ENCODE measurements at places on chromosomes 6 and 20. TPM values are rescaled to one million over a fixed set of nuclear protein-coding genes. Genes with fewer than 3 reads are reported as not detected.

DNA sequence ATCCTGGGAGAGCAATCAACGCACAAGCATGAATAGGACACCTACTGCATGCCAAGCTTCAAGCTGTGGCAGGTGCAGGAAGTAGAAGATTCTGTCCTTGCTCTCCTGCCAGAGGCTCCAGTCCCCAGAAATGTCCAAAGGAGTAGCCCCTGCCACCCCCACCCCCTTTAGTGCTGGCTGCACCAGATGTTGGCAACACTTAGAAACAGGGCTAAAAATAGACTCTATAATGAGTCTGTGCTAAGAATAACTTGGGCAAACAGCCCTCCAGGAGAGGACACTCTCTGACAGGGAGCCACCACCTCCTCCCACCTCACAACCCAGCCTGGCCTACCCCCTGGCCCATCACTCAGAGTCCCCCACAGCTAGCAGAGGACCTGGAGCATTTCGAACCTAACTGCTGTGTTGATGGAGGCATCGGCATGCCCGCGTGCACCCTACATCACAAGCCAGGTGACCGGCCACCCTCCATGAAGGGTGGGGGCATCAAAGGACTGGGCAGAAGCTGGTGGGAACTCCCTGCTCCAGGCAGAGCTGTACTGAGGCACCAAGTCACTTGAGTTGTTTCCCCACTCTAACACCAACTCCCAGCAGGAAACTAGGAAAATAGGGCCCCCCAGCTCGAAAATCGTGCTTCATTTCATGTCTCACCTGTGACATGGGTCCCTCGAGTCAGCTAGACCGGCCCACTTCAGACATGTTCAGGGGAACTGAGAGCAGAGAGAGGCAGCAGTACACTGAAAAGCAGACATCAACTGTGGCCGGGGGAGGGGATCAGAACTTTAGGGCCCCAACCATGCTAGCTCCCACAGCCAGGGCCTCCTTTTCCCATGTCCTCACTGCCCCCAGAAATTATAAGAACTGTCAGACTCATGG is 18.7 kb downstream of the TFEB start:
- DNase-seq: no peak

DNA sequence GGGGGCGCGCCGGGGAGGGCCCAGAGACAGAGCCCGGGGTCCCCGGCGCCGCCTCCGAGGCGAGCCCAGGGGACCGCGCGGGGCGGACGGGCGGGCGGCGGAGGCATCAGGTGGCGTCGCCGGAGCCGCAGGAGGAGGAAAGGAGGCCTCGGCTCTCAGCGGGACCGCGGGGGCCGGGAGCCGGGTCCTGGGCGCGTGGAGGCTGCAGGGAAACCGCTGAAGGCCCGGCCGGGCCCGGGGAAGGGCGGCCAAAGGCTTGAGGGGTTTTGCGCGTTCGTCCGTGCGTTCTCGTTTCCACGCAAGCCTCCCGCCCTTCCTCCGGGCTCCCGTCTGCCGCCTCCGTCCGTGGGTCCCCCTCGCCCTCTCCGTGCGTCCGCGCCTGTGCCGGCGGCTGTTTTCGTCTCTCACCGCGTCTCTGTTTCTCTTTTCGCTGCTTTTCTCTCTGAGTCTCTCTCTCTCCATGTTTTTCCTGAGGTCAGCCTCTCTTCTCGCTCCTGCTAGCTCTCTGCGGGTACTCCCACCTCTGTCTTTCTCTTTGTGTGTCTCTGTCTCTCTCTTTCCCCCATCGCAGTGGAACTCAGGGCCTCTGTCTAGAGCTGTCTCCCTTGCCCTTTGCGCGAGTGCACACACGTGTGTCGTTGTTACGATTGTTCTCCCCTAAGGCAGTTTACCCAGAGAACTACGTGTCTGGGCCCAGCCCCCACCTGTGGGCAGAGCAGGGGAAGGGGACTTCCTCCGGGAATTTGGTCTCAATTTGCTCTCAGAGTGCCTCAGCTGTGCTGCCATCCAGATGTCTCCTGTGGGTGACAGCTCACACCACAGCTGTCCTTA is 2.1 kb downstream of the IRF4 start:
- DNase-seq: no peak

- no peak for DNase-seq
These were observed 237.2 kb downstream of the TFAP2A start for GRCh38 chr6:10177704-10178103.

- DNase-seq: no peak
These were observed 51.3 kb downstream of the DAAM2 start for GRCh38 chr6:39843305-39844020.

The TCF21 gene
- polyA plus RNA-seq: 39.2 TPM

The TRIM15 gene
- polyA plus RNA-seq: not detected

GRCh38 chr20:51972056-51972455 is 169.7 kb upstream of the SALL4 start:
- no peak for DNase-seq

GRCh38 chr20:1897541-1897940 is 2.3 kb downstream of the SIRPA start:
- DNase-seq: no peak

The RNF8 gene
- 25.4 TPM for polyA plus RNA-seq

- DNase-seq: no peak
These were observed 852 bp downstream of the GMNN start for GRCh38 chr6:24775520-24776058.

DNA sequence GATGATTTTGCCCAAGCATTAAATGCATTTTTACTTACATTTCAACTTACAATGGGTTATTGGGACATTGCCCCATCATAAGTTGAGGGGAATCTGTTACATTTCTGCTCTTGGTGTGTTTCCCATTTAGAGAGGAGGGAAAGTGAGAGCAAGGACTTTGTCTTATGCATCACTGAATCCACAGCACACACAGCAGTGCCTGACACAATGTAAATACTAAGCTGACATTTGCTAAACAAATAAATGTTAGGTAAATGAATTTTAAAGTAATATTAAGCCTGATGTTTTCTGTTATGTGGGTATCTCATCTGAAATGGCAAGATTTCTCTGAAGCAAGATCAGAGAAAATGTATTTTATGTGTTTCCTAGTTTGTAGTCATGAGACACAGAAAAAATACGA is 143.6 kb upstream of the STXBP5 start:
- DNase-seq: no peak

- no peak for DNase-seq
These were observed 174.7 kb upstream of the ZNF217 start for GRCh38 chr20:53768329-53768728.

The ZNF512B gene
- 25.9 TPM for polyA plus RNA-seq

The PHACTR3 gene
- polyA plus RNA-seq: 11.7 TPM

- DNase-seq: no peak
These were observed 38.8 kb upstream of the PKHD1 start for GRCh38 chr6:52126231-52126630.

DNA sequence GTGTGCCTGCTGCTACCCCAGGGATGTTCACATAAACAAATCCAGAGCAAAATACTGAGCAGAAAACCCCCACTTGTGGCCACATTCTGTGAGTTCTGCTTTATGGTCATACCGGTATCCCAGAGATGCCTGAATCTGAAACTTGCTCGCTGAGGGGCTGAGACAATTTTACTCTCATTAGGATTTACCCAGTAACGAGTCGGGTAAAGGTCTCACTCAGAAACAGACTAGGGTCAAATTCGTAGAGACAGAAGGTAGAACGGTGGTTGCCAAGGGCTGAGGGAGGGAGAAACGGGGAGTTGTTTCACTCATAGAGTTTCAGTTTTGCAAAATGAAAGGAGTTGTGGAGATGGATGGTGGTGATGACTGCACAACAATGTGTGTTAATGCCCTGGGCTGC is 45.4 kb upstream of the NKX2-2 start:
- DNase-seq: no peak

DNA sequence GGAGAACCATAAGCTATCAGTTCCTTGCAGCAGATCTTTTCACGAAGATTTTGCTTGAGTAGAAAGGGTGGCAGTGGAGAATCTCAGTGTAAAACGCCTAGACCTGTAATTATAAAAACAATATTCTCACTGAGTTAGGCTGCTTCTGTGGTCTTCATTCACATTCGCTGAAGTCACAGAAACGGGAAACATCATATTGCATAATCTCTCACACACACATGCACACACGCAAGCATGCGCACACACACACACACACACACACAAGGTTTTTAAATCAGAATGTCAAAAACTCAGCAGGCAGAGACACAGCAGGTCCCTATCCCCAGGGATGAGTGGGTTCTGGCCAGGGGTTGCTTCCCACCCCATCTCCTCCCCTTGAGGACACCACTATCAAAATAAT is 175.5 kb downstream of the ATXN1 start:
- no peak for DNase-seq

DNA sequence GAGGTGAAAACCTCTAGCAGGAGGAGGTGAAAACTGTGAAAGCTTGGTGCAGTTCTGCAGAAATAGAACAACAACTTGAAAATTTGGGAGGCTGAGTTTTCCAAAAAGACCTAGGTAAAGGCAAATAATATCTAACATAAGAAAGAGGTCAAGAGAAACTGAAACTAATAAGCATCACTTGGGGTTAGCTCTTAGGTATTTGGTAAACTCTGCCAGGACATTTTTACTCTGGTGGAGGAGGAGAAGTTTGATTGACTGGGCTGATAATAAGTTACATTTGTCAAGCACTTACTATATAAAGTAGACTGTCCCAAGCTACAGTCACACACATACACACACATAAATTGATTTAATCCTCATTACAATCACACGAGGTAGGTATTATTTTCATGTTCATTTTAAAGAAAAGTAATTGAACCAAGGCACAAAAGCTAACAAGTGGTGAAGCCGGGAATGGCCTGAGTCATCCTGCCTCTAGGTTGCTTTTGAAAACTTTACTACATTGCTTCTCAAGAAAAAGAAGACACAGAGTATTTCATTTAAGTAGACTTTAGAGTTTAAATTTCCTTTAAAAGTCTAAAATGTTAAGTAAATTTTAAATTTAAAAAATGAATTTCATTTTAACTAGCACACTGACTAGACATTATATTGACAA is 275.5 kb downstream of the PTPRK start:
- DNase-seq: no peak

The DYNLRB1 gene
- polyA plus RNA-seq: 201 TPM

- peak; percentile 61 for DNase-seq
These were observed 93.3 kb upstream of the RNF24 start for GRCh38 chr20:4108495-4109306.

The SLC32A1 gene
- polyA plus RNA-seq: 1.3 TPM

GRCh38 chr6:22219925-22220324 is 76.9 kb downstream of the PRL start:
- no peak for DNase-seq

DNA sequence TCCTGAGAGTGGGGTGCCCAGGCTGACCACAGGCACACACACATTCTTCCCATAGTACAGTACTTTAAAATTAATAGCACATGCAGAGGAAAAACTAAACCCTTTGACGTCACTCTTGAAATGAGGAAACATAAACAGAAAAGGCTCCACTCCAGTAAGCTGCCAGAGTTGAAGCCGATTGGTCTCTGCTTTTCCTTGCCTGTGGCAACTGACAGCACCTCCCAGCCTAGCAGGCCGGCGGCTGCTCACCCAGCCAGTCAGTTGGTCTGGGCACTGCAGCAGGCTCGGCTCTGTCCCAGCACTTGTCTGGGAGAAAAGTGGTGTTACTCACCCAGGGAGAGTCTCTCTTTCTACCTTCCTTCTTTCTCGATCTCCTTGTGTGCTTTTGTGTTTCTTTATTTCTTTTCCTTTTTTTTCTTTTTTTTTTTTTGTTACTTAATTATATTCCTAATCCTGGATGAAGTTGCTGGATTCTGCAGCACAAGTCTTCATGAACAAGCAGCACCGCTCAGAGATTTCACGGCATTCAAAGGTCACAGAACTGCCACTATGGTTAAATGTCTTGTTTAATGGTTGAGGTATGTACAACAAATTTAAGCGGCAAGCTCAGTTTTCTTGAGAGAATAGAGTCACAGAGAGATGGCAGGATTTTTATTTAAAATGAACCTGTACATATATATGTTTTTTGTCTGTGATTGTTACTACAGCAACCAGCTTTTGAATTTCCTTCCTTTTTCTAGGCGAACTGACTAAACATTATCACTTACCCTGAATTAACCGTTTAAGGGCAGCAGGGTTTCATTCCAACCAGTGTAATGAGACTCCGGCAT is at the start of gene PDE7B:
Gene PDE7B (plus strand): TSS at position 260 of the 830 bp plus-strand sequence.
- peak; percentile 46 for DNase-seq

DNA sequence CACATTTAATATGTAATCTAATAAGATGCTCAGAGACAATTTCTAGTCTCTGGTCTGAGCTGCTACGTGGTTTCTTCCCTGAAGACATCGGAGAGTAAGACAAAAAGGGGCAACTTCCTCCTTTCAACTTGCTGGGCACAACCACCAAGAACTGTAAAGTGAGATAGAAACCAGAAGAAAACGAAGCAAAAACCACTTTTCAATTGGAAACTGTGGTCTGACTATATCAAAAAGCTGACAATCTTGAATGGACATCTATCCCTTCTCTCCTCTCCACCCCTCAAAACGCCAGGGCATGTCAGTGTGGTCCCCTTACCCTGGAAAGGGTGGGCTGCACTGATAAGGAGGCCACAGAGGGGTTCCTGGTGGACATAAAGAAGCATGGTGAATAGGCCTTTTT is 269.1 kb downstream of the CD83 start:
- DNase-seq: no peak

DNA sequence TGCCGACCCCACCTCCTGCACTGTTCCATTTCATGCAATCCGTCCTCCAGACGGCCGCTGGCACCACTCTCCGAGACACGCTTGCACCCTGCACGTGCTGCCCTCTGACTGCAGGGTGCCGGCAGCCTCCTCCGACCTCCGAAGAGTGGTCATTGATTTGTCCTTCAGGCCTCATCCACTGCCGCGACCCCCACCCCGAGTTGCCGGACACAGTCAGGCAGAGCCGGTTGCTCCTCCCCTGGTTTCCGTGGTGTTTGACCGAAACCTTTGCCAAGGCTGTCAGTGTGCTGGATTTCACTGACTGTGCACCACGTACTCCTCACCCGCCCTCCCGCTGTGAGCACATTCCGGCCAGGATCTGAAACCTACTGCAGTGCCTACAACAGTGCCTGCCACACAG is 156.4 kb upstream of the PDE10A start:
- no peak for DNase-seq

GRCh38 chr6:63941747-63942470 is 306.3 kb downstream of the PHF3 start:
- no peak for DNase-seq

GRCh38 chr6:96162711-96163120 is 146.9 kb downstream of the FUT9 start:
- no peak for DNase-seq

DNA sequence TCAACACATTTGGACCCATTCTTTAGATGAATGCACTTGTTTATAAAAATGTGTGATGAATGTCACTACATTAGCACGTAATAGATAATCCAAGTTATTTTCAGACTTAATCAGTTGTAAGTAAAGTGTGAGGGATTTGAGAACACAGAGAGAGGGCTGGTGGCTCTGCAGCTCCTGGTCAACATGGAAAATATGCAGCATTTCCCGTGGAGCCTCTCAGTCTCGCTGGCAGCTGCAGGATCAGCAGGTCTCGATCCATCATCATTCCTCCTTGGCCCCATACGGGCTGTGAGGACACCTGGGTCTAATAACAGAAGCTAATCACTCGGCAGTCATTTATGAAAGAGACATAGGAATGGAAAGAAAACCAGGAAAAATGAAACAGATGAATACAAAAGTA is 390.2 kb downstream of the PRKN start:
- DNase-seq: no peak

Measured in left renal pelvis (tissue), 4 donors.